ENCODE measurements at places on chromosomes 2 and 18. TPM values are rescaled to one million over a fixed set of nuclear protein-coding genes. Genes with fewer than 3 reads are reported as not detected.

TXNDC2 gene
- not detected for total RNA-seq

PTH2R gene
- 0.07 TPM for total RNA-seq

ARHGEF33 gene
- 0.12 TPM for total RNA-seq

SCG2 gene
- not detected for total RNA-seq

CHRNG gene
- not detected for total RNA-seq

ASXL3 gene
- not detected for total RNA-seq

STARD6 gene
- not detected for total RNA-seq

HOXD13 gene
- total RNA-seq, result not detected

SOCS6 gene
- 3.1 TPM for total RNA-seq

MYO5B gene
- 0.27 TPM for total RNA-seq

SERPINB5 gene
- total RNA-seq, result not detected

C2orf72 gene
- total RNA-seq, result 0.10 TPM

IGFBP2 gene
- 11.3 TPM for total RNA-seq

ABCB11 gene
- total RNA-seq, result 0.05 TPM

SERPINB13 gene
- total RNA-seq, result not detected

HOXD1 gene
- not detected for total RNA-seq

C2orf66 gene
- total RNA-seq, result 1.8 TPM

ZC3H15 gene
- 70.8 TPM for total RNA-seq

NEB gene
- total RNA-seq, result 0.12 TPM

MGAT4A gene
- total RNA-seq, result 120 TPM

TNS1 gene
- total RNA-seq, result 1.0 TPM

POTEI gene
- total RNA-seq, result not detected

ANKRD53 gene
- total RNA-seq, result not detected

GPR45 gene
- total RNA-seq, result not detected

RAMP1 gene
- 11.8 TPM for total RNA-seq

DSEL gene
- not detected for total RNA-seq

GAREM1 gene
- 0.15 TPM for total RNA-seq

UGT1A5 gene
- total RNA-seq, result not detected

CRIM1 gene
- 8.6 TPM for total RNA-seq

KCNG3 gene
- total RNA-seq, result not detected

KCNG2 gene
- total RNA-seq, result not detected

SPC25 gene
- total RNA-seq, result 21.4 TPM

AAK1 gene
- total RNA-seq, result 113 TPM

SLC8A1 gene
- 0.73 TPM for total RNA-seq

CDK5R2 gene
- not detected for total RNA-seq

RNF144A gene
- total RNA-seq, result 37.5 TPM

ALK gene
- not detected for total RNA-seq

TEX51 gene
- not detected for total RNA-seq

LAMA1 gene
- not detected for total RNA-seq

ARMC9 gene
- total RNA-seq, result 1.4 TPM

PCARE gene
- not detected for total RNA-seq

RNF25 gene
- total RNA-seq, result 23.8 TPM

SMPD4 gene
- total RNA-seq, result 72.7 TPM

RIT2 gene
- total RNA-seq, result not detected

All from T-helper 1 cell treated with Interleukin-12 subunit alpha and Interleukin-12 subunit beta and Interleukin-4 antibody, amounts not matched to agents 30 ng/mL and 1 ng/mL, for 36 hours (primary cell).